Kidney (tissue), 22 donors: ENCODE measurements at places on chromosomes 3 and 15. TPM values are rescaled to one million over a fixed set of nuclear protein-coding genes. Genes with fewer than 3 reads are reported as not detected.

DNA sequence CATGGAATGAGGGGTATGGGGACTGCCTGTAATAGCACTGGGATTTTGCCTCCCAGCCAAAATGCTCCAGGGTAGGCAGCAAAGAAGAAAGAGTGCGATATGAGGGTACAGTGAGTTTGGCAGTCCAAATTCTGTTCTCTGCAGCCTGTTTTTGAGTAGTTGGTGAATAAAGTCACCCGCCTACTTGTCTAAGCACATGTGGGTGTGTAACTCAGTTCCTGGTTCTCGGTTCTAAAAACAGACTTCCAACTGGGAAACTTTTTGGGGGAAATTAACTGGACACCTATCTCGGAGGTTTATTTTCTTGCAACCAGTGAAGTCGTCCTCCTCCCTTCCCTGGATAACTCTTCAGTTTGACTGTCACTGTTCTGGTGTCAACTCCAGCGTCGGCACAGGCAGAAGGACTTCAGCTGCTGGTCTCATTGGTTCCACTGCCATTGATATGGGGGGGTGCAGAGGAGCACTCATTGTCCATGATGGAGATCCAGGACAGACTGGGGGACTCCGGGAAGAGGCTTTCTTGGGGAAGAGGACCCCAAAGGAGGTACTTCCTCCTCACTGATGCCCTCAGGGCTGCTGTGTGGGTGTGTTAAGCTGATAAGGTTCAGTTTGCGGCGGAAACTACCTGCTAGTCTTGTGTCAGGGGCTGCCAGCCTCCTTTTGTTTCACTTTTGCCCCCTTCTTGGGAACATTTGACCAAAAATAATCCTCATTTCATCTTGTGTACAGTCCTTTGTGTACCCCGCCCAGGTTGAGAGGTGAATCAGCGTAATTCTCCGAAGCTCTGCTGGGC is 13.2 kb downstream of the GHRL start:
- no peak overlapping the region for H3K4me3 ChIP-seq
- H3K27me3 ChIP-seq = no peaks in the 10 kb centered on the region
- no peak for DNase-seq
- H3K36me3 ChIP-seq = peaks cover 27% of the 10 kb centered on the region
- H3K27ac ChIP-seq = no peak overlapping the region
- H3K4me1 ChIP-seq = peaks cover 6% of the 10 kb centered on the region

GRCh38 chr3:181718987-181719911 is 7.5 kb downstream of the SOX2 start:
- no peak for DNase-seq
- H3K27me3 ChIP-seq = peaks cover 92% of the 10 kb centered on the region
- no peak overlapping the region for H3K27ac ChIP-seq
- H3K4me3 ChIP-seq = no peak overlapping the region
- no peaks in the 10 kb centered on the region for H3K36me3 ChIP-seq

DNA sequence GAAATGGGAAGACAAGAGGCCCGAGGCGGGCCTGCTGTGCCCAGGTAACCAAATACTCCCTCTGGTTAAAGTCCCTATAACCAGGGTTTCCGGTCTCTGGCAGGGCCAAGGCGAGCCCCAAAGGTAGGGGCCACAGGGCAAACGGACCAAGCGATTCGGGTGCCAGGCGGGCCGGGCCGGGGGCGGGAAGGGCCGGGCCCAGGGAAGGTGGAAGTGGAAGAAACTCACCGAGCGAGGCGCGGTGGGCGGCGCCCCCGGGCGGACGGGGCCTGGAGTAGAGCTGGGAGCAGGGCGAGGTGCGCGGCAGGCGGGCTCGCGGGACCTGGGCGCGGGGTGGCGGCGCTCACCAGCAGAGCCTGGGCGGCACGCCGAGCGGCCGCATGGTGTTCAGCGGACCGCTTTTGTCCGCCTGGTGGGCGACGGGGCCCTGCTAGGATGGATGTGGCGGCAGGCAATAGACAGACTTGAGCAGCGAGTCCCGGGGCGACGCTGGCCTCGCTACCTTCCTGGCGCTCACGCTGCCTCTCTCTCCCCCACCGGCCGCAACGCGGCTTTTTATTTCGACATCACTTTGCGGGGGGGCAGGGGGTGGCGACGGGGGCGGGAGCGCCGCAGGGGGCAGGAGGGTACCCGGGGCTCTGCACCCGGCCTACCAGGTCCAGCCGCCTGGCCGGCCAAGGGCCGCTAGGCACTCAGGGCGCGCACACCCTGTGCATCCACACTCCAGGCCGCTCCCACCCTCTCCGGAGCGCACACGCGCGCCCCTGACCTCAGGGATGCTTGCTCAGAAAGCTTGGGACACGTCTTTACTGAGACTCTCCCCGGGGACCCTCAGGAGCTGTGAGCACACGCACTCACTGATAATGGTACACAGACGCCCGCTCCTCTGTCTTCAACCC is at the start of gene GATA2:
Gene GATA2 (minus strand): TSS at position 531 of the 899 bp plus-strand sequence. CDS start 6,170 bp downstream, outside the sequence.
- no peaks in the 10 kb centered on the region for H3K36me3 ChIP-seq
- H3K4me1 ChIP-seq = no peaks in the 10 kb centered on the region
- H3K27ac ChIP-seq = peak within 1 kb of the TSS; percentile 60
- H3K4me3 ChIP-seq = peak within 1 kb of the TSS; percentile 51
- H3K27me3 ChIP-seq = peaks cover 46% of the 10 kb centered on the region

- H3K27me3 ChIP-seq = no peaks in the 10 kb centered on the region
- H3K4me1 ChIP-seq = no peaks in the 10 kb centered on the region
- no peak for DNase-seq
- H3K27ac ChIP-seq = no peak overlapping the region
- no peak overlapping the region for H3K4me3 ChIP-seq
Observed at GRCh38 chr3:117510396-117510795, 800.8 kb downstream of the TUSC7 start.

DNA sequence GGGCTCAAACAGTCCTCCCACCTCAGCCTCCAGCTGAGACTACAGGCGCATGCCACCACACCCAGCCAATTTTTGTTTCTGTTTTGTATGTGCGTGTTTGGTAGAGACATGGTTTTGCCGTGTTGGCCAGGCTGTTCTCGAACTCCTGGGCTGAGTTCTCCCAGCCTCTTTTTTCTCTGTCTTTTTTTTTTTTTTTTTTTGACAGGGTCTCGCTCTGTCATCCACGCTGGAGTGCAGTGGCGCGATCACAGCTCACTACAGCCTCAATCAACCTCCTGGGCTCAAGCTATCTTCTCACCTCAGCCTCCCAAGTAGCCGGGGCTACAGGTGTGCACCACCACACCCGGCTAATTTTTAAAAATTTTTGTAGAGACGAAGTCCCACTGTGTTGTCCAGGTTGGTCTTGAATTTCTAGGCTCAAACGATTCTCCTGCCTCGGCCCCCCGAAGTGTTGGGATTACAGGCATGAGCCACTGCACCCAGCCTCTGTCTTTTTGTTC is 867 bp upstream of the DCAF1 start:
- no peak overlapping the region for H3K4me3 ChIP-seq
- H3K27ac ChIP-seq = peak overlapping the region; percentile 76
- peaks cover 2% of the 10 kb centered on the region for H3K4me1 ChIP-seq
- H3K27me3 ChIP-seq = no peaks in the 10 kb centered on the region
- H3K36me3 ChIP-seq = no peaks in the 10 kb centered on the region

The IL20RB gene
- polyA plus RNA-seq = not detected
